ENCODE measurements at places on chromosomes 11 and 22.

DNA sequence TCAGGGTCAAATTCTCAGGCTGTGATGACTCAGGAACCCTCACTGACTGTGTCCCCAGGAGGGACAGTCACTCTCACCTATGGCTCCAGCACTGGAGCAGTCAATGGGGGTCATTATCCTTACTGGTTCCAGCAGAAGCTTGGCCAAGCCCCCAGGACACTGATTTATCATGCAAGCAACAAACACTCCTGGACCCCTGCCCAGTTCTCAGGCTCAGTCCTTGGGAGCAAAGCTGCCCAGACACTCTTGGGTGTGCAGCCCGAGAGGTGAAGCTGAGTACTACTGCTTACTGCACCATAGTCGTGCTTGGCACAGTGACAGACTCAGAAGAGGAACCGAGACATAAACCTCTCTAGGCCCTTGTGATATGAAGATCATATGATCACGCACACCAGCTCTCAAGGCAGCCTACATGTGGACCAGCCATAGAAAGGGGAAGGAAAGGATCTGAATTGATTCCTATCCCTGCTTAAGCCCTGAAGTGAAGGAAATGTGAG, 58.2 kb downstream of the ZNF280B start:
- no peak for DNase-seq

DNA sequence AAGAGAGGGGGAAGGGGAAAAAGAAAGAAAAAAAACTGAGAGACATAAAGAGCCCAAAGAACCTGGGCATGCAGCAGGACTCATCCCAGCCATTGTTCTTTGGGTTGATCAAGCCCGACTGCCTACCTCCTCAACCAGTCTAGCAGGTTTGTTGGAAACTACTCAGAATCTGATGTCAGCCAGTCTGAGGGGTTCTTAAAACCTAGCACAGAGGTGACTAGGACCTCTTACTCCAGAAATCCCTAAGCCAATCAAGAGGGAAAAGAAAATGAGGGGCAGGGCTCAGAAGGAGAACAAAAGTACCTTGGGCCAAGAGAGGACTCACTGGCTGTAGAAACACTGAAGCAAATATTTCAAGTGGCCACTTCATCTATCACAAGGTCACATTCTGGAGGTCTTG, 228.0 kb downstream of the AASDHPPT start:
- no peak for DNase-seq

DNA sequence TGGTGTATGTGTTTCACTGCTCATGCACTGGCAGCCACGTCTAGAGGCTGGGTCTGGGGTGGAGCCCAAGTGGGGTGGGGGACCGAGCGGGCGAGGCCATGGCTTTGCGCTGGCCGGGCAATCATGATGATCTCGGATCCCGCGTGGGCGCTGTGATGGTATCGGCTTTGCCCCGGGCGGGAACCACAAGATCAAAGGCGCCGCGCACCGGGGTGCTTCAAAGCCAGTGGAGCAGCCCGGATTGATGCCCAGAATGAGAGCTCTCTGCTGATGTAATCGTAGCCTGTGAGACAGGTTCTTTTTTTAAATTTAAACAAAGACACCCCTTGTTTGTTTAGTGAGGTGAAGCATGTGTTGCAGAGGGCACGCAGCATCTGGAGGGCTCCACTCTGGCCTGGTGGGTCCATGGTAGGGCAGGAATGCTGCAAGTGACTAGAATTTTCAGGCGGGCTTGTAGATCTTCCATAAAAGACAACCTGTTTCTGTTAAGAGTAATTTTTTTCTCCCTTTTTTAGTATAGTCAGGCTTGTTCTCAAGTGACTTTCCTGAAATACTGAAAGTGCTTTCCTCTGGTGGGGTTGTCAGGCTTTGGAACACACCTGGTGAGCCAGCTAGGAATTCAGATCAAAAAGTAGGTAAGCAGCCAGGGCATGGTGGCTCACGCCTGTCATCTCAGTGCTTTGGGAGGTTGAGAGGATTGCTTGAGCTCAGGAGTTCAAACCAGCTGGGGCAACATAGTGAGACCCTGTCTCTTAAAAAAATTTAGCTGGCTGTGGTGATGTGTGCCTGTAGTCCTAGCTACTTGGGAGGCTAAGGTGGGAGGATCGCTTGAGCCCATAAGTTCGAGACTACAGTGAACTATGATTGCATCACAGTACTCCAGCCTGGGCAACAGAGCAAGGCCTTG, 40.7 kb downstream of the ZNRF3 start:
- DNase-seq: no peak

DNA sequence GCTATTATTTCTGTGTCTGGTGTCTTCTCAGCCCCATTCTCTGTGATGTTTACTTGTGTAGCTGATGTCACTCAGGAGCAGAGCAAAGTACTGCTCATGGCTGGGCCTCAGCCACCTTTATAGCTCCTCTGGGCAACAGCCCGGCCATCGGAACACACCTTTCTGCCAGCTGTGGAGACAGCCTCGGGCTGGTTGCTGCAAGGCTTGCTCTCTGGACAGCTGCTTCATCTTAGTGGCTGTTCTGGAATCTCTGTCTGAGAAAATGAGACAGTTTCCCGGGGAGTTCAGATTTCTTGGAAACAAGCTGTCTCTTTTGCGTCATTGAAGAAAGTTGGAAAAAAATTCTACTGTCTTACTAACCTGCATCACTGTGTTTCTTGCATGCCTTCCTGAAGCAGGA, 20.0 kb downstream of the THY1 start:
- no peak for DNase-seq

DNA sequence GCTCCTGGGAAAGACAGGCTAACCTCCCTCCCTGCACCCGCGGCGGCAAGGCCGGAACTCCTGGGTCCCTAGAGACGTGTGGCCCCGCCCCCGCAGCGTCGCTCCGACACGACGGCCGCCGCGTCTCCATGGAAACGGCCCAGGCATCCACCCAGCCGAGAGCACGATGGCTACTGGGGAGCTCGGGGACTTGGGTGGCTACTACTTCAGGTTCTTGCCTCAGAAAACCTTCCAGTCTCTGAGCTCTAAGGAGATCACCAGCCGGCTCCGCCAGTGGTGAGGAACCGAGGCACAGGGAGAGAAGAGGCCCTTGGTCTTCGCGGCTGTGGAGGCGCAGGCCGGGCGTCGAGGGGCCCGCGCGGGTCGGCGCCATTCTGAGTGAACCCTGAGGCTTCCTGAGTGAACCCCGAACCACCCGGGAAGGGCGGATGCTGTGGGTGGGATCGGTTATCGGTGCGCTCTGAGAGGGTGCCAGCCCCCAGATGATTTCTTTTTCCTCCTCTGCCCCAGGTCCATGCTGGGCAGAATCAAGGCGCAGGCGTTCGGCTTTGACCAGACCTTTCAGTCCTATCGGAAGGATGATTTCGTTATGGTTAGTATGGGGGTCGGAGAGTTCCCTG, at the start of gene CFAP300:
TSS of gene CFAP300 (plus strand) at position 133 of the 620 bp plus-strand sequence. CDS start at position 167, 34 bp downstream.
- DNase-seq: peak; percentile 11

DNA sequence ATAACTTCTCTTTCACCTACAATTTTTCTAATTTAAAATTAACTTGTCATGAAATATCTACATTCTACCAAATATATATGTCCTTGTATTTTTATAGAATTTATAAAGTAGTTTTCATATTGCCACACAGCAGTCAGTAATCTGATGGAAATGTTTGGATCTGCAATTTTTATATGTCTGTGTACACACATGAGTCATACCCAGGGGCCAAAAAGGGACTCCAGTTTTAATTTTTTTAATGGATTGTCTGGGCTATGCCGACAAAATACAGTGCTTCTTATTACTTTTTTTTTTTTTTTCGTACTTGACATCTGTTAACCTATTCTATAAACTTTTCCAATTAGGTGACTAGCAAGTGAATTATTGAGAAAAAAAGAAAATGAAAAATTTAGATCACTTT, 6.3 kb downstream of the GUCY1A2 start:
- DNase-seq: no peak

DNA sequence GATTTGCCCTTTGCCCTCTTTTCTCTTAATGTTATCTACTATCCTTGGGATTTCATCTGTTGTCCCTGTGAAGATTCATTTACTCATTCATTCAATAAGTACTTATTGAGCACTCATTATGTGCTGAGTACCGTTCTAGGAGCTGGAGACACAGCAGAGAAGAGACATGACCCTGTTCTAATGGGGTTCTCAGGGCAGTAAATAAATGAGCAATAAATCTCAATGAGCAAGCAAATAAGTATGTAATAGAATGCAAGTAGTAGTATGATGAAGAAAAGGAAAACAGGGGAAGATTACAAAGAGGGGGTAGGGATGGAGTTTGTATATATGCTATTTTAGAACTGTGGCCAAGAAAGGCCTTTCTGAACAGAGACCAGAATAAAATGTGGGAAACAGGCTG, 34.2 kb upstream of the NRIP3 start:
- DNase-seq: no peak

GRCh38 chr11:18754308-18754707, 28.3 kb upstream of the IGSF22 start:
- DNase-seq: no peak

- DNase-seq: no peak
Observed at GRCh38 chr11:112997857-112998466, 36.7 kb downstream of the NCAM1 start.

- DNase-seq: no peak
Observed at GRCh38 chr11:114278342-114279065, 17.7 kb upstream of the NNMT start.

DNA sequence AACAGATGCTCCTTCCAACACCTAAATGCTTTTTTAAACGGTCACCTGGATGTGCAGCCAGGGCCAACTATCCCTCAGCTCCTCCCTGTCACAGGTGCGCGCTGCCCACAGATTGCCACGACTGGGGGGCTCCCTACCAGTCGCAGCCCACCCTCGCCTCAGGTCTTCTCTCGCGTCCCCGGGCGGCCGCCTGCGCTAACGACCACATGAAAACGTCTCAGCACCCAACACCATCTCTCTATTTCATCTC, 469 bp downstream of the ZBED5 start:
- no peak for DNase-seq

- DNase-seq: no peak
Observed at GRCh38 chr11:74731301-74732094, at the start of gene CHRDL2. Gene CHRDL2 (minus strand): TSS chr11:74731426. CDS start chr11:74730888, 538 bp downstream.

GRCh38 chr11:13318498-13319295, 41.1 kb downstream of the BMAL1 start:
- no peak for DNase-seq

- DNase-seq: no peak
Observed at GRCh38 chr11:71169313-71169712, 83.1 kb downstream of the SHANK2 start.

- no peak for DNase-seq
Observed at GRCh38 chr22:36923131-36923788, 9.8 kb downstream of the CSF2RB start.

DNA sequence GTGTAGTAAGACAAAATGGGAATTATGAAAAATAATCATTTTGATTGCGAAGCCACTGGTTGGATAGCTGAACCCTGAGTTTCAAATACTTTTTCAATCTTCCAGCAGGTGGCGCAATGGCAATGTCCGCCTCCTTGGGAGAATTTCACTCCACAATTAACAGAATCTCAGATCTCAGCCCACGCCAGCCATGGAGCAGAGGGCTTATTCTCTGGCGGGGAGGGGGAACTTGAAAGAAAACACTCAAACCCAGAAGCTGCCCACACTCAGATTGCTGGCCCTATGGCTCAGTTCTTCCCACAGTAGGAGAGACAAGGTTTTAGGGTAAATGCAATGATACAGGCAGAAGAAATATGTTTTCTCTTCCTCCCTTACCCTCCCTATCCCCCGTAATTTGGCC, 38.7 kb upstream of the RCN1 start:
- peak; percentile 8 for DNase-seq

- no peak for DNase-seq
Observed at GRCh38 chr22:32142600-32142999, 16.5 kb downstream of the C22orf42 start.

DNA sequence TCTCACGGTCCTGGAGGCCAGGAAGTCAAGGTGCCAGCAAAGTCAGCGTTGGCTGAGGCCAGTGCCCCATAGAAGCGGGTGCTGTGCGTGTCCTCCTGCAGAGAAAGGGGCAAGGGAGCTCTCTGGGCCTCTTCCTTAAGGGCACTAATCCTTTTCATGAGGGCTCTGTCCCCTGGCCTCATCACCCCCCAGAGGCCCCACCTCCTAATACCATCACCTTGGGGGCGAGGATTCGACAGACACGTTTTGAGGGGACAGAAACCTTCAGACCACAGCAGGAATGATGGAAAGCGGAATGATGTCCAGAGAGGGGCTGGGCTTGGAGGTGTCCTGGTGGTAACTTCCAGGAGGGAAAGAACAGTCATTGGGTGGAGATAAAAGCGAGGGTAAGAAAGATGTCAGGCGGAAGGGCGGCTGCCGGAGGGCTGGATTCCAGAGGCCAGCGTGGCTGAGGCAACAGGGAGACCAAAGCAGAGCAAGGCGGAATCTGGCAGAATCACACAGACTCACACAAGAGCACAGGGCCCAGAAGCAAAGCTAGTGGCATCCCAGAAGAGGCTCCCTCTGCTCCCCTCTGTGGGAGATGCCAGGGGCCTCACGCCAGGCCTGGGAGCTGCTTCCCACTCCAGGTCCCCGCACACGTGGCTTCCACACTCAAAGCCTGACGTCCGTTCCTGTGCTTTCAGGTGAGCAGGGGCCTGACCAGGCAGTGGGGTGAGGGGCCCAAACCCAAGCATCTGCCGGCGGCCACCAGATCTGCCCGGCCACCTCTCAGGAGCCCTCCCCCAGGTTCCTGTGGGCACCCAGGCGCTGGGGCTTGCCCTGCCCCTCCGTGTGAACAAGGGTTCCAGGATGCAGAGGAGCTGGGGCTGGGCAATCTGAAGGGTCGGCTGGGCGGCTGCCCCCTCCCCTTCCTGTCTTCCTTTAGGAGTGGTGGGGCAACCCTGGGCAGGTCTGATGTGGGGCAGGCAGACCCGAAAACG, 784.5 kb downstream of the BRD1 start:
- no peak for DNase-seq

DNA sequence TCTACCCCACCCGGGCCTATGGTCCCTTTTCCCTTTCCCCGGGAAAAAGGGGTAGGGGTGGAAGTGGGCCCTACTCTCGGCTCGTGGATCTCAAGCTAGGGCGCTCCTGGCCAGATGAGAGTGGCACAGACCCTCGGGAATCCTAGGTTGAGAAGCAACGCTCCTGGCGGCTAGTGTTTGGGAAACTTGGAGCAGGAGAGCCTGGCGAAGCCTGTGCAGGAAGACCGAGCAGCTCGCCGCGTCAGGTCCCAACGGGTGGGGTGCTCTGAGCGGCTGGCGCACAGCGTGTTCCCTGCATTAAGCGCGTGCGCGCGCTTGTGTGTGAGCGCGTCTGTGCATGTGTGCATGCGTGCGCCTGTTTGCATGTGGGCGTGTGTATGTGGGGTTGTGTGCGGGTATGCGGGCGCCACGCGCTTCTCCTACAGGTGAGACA, 7.1 kb upstream of the FLI1 start:
- DNase-seq: no peak

DNA sequence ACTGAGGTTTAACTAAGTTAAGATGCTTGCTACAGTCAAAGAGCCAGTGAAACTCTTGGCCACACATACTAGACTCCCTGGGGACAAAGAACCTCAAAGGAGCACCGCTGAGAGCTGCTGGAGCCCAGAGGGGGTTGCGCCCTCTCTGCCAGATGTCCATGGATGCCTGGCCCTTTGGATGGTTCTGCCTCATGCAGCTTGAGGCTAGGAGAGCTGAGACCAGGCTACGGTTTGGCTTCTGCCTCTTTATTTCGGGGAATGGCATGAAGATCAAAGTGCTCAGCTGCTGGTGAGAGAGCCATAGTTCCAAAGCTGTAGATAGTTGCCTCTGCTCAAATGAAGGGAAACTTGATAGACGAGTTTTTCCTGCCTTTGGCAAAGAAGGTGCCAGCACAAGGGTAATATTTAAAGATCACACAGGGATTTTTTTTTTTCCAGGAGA, 43.0 kb downstream of the RASSF10 start:
- DNase-seq: no peak
